ENCODE measurements at places on chromosomes 2 and 18.

DNA sequence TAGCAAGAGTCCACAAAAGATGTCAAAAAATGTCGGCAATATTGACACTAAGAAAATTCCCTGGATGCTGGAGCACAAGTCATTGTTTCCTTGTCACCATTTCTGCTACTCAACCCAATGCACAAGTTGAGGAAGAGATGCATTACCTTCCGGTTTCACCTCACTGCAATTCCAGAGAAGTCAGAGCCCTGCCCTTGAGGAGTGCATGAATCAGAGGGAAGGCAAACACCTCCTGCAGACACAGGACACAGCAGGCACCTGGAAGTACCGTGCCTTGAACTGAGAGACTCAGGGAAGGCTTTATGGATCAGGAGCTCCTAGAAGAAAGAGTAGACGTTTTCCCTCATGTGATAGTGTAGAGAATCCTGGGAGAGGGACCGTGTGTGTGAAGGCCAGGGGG, 62.7 kb upstream of the ARL4C start:
- no peak for DNase-seq

DNA sequence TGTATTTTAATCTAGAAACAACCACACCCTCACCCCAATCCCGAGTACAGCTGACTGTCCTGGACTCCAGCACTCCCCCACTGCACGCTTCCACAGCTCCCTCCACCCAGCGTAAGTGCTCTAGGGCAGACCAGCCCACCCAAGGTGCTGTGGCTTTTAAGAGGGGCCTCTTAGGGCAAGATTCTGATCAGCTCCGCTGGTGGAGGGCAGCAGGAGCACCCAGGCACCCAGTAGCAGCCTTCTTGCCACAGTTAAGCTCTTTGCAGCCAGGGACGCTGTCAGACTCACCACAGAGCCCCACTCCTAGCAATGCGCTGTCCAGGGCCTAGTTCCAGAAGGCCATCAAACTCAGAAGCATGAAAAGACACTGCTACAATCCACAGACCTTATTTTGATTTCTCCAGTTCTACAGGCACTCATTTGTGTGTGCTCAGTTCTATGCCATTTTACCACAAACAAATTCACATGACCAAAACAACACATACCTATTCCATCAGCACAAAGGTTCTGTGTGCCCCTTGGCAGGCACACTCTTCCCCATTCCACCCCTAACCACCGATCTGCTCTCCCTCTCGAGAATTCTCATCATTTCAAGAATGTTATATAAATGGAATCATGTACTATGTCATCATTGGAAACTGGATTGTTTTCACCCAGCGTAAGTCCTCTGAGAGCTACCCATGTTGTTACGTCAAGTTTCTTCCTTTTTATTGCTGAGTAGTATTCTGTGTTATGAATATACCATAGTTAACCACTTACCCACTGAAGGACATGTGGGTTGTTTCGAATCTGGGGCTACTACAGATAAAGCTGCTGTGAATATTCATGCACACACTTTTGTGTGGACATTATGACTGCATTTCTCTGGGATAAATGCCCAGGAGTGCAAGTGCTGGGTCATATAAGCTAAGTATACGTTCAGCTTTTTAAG, 40.4 kb downstream of the PTPN2 start:
- no peak for DNase-seq

DNA sequence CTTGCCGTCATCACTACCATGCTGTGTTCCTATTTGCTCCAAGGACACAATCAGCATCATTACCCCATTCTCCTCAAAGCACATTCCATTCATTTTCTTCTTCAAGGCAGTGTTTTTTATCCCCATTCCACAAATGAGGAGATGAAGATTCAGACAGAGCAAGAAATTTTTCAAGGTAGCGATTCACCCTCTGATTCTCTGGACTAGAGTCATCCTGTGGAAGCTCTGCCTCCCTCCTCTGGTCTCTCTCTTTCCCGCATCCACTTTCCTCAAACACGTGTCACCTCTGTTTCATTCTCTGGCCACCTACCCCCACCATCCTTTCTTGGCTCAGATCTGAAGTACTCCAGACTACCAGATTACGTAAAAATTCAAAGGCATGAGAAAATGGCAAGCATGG, 297.9 kb downstream of the SOX11 start:
- DNase-seq, result no peak

DNA sequence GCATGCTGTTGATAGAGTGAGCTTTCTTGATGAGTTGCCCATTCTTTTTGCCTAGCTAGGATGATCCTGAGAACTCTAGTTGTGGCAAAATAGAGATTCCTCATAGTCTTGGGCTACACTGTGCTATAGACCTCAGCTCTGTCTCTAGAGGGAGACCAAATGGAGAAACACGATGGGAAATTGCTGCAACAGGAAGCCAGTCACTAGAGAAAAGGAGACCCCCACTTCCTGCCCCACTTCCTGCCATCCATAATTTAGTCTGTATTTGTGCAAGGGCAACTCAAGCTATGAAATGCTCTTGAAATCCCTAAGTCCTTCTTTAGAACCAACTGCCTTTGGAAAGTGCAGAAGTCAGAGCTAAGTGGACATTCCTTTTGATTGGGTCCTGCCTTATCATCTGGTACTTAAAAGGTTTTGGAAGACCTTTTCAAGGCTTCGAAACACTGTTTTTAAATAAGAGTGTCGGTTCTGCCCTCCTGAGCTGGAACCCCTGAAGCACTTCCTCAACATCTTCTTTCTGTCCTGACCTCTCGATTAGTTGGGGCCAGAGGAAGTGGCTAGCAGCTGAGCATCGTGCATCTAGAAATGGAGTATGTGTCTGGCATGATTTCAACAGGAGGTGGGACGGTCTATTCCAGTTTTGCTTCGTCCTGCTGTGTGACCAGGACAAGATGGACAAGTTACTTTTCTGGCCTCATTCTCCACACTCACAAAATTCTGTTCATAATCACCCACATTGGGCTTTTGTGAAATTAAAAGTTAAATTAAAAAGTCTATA, 8.6 kb upstream of the KCNE4 start:
- DNase-seq, result no peak

DNA sequence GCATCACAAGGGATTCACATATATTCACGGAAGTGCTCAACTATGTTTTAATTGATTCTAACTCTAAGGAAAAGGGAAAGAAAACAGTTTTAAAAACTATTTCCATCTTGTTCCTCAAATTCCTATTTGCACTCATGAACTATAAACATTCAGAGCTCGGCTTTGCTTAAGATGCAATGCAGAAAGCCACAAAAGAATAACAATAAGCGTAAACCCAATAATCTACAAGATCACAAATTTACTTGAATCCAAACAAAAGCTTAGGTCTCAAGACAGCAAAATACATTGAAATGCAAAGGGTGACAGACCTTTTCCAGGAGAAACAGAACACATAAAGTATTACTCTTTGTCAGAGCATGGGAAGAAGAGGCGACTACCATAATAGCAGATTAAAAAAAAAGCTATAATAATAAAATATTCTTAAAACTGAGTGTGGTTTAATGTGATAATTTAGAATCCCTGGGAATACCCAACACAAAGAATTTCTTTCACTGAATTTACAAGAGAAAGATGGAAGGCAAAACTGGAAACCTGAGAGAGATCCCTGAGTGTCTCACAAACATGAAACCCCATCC, 1094.9 kb downstream of the LRP1B start:
- no peak for DNase-seq

DNA sequence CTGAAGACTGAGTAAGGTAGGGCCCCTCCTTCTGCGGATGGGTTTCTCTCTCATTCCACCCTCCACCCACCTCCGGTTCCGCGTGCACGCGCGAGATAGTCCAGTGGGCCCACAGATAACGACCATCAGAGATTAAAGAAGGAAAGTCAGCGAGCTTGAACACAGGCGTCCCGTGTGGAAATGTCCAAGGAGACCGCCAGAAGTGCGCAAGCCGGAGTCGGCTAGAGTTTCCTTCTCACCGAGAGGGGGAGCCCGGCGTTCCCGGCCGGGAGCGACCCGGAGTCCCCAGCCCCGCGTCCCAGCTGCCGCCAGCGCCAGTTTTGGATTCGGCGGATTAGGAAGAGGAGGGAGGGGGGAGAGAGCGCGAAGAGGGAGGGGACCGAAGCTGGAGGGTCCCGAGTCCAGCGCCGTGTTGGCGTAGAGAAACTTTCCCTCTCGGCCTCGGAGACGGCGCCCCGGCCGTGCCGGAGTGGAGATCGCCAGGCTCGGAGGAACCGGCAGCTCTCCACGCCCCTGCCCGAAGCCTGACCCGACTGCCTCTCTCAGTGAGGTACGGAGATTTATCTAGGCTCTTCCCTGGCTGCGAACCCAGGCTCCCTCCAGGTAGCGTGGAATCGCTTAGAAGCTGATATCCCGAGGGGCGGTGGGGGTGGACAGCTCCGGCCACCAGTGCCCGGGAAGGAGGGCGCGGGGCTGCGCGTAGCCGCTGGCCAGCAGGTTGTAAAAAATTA, at the start of gene GULP1:
GULP1 (plus strand) TSS at position 258 of the 731 bp plus-strand sequence. CDS start 185,829 bp downstream, outside the sequence.
- DNase-seq, result no peak

GRCh38 chr2:105454801-105455485, 56.1 kb upstream of the FHL2 start:
- no peak for DNase-seq

- no peak for DNase-seq
Observed at GRCh38 chr2:175840256-175840655, 161.8 kb downstream of the LNPK start.

GRCh38 chr2:135600915-135601314, 69.6 kb downstream of the R3HDM1 start:
- no peak for DNase-seq

- no peak for DNase-seq
Observed at GRCh38 chr18:29512761-29513160, 1335.8 kb upstream of the CDH2 start.

DNA sequence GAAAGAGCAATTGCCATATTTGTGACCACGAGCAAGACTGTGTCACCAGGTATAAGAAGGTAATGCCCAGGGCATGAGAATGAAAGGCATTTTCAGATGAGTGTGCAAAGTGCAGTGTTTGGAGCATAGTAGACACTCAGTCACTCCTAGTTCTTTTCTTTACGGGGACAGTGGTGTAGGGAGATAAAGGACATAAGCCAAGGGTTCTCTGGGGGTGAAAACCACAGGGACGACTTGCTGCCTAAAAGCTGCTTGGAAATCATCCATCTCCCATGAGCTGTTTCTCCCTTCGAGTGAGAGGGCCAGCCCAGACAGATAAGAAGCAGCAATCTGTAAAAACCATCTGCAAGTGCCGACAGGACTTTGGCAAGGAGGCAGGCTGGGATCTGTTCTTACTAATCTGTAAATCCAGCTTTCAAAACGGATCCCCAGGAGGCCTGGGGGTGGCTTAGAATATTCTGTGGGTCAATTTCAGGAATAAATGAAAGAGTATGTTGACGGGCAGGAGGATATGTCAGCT, 221.6 kb downstream of the LPIN1 start:
- no peak for DNase-seq

GRCh38 chr2:5706717-5707455, 14.7 kb downstream of the SOX11 start:
- DNase-seq, result no peak

DNA sequence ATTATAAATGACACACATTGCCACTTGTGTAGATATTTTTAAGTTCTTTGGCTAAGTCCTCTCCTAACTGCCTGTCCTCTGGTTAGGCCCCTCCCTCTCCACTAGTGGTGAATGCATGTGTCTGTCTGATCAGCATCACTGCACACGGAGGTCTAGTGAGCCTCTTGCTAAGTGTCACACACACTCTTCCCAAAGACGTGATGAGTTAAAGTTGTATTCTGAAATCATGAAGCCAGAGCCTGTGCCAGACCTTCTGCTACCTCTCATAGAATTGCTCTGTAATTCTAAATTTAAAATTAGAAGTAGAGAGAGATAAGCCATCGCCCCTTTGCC, 41.3 kb downstream of the RALB start:
- no peak for DNase-seq

DNA sequence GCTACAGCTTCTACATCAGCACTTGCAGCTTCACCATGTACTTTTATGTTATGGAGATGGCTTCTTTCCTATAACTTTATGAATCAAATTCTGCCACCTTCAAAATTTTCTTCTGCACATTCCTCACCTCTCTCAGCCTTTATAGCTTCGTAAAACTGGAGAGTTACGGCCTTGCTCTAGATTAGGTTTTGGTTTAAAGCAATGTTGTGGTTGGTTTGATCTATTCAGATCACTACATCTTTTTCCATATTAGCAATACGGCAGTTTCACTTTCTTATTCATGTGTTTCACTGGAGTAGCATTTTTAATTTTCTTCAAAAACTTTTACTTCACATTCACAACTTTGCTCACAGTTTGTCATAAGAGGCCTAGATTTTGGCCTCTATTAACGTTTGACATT, 242.9 kb upstream of the GYPC start:
- no peak for DNase-seq

GRCh38 chr2:217755027-217755745, 247.6 kb downstream of the TNS1 start:
- DNase-seq, result no peak

DNA sequence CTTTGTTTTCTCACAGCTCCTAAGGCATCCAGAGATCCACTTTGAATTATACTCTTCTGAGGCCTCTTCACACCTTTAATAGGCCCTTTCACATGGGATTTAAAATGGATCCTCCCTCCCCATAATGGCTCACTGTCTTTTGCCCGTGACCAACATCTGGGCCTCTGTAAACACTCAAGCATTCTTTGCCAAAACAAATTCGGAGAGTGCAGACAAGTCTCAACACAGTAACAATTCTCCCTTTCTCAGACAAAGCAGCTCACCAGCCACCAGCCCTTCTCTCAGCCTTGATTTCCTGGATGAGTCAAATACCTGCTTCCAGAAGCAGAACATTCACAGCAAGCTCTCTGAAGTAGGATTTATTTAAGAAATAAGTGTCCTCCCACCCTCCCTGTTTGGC, 14.0 kb upstream of the IMP4 start:
- DNase-seq, result no peak

GRCh38 chr2:85957256-85957655, 68.5 kb upstream of the ST3GAL5 start:
- no peak for DNase-seq

DNA sequence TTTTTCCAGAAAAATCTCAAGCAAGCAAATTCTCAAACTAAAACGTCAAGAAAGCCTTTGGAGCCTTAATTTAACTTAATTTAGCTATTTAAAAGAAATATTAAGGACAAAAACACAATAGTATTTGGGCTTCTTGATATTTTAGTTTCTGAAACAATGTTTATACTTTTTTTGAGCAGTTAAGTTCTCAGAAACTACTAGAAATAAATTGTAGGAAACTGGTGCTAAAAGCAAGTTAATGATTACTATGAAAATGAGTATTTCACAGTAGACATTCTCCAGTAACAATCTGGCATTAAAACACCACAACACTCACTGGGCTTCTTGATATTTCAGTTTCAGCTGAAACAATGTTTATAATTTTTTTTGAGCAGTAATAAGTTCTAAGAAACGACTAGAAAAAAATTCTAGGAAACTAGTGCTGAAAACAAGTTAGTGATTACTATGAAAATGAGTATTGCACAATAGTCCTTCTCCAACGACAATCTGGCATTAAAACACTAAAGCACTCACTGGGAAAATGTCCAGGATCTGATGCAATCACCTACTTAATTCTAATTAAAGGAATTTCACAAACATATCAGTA, 45.1 kb downstream of the TRAK2 start:
- DNase-seq, result no peak

- DNase-seq, result no peak
Observed at GRCh38 chr2:1713142-1713838, 31.0 kb downstream of the PXDN start.
